ENCODE measurements at places on chromosomes 7 and 10.

DNA sequence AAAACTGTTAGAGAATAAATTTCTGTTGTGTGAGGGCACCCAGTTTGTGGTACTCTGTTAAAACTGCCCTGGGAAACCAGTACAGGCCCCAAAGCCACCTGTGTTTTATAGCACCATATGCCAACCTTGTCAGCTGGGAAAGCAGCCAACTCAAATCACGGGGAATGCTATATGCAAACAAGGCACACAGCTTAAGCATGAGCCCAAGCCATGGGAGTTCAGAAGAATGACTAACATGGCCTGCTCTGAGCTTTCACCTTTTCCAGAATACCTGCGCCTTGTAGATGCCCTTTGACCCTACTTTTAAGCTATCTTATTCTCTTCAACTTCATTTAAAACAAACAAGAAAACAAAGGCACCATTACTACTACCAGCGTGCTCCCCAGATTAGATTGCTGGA lies 5.5 kb upstream of the SLC25A13 start:
- no peak for DNase-seq

GRCh38 chr7:4054158-4054557 lies 627.9 kb upstream of the FOXK1 start:
- DNase-seq = no peak

GRCh38 chr10:69217119-69217754 lies 2.9 kb upstream of the HKDC1 start:
- DNase-seq = no peak

GRCh38 chr7:48046458-48046857 lies 11.1 kb downstream of the C7orf57 start:
- DNase-seq = no peak

GRCh38 chr10:9781666-9782065 lies 1236.0 kb upstream of the CELF2 start:
- DNase-seq = no peak

DNA sequence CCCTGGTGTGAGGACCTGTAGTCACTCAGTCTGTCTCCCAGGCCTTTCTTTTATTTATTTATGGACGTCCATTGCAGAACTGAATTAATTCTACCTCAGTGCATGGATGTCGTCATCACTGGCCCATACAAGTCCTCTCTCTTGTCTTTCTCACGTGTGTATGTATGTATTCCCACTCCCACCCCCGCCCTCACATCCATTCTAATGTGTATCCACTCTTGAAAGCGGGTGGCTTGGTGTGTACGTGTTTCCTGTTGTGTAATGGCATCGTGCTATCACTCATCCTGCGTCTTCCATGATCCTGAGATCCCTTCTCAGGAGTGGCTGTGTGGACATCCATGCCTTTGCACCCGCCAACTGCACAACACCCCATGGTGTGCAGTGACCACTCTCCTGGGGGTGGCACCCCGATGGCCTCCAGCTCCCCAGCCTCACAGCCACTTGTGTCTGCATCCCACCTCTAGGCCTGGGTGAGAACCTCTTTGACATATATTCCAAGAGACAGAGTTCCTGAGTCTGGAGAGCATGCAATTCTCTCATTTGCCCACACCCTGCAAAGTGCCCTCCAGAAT lies 3.0 kb upstream of the AOC1 start:
- peak; percentile 20 for DNase-seq

DNA sequence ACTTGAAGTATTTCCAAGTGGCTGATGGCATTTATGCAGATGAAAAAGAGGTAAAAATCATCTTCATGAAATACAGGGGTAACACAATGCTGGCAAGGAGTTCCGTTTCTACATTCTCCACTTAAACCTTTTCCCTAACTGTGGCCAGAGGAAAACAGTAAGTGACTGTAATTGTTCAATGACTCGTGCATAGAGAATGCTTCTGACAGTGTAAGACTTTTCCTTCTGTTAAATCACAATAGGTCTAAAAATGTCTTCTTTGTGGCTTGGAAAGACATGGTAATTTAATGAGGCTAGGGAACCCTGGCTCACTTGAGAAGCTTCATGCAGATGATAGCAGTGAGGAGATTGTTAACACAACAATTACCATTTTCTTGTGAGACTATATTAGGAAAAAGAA lies 50.3 kb upstream of the RSU1 start:
- DNase-seq = no peak

DNA sequence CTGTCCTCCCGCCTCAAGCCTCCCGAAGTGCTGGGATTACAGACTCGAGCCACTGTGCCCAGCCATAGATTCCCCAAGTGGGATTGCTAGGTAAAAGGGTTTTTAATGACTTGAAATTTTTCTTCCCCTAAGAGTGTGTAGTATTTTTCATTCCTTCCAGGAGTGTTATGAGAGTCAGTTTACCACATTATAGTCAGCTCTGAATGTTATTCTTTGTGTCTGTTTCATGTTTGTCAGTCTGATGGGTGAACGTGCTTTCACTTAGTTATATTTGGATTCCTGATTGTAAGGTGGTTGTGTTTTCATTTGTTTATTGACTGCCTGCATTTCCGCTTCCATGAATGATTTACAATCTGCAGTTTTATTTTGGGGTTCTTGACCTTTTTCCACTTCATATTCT lies 6.3 kb downstream of the ZNF212 start:
- no peak for DNase-seq

DNA sequence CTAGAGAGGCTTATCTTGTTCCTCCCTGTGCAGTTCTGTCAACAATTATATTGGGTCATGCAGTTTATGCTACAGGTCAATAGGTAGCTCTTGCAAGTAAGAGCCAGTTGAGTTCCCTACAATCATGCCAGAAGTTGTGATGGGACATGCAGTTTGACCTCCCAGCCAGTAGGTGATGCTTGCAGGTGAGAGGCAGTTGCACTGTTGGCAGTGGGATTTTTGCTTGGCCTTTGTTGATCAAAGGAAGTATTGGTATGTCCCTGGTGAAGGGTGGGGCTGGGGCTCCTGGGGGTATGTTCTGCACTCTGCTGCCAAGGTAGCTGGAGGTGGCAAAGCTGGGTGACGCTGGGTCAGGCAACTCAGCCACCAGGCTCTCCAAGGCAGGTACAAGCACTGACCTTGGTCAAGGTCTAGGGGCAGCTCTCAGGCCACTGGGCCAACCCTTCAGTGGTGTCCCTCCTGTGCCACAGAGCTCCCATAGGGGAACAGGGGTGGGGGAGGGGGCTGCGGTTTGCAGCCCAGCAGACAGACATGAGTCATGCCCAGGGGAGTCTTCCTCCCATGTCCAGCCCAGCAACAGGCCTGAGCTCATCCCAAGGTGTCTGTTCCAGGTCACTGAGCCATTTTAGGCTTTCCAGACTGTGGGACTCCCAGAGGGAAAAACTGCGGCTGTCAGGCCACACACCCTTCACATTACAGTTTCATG lies 43.3 kb downstream of the MEOX2 start:
- no peak for DNase-seq

- no peak for DNase-seq
Observed at GRCh38 chr7:119640861-119641260, 632.1 kb upstream of the KCND2 start.

- DNase-seq = peak; percentile 15
Observed at GRCh38 chr7:78769481-78770101, 683.9 kb downstream of the MAGI2 start.

GRCh38 chr7:4766666-4767519 lies 8.5 kb upstream of the AP5Z1 start:
- no peak for DNase-seq

DNA sequence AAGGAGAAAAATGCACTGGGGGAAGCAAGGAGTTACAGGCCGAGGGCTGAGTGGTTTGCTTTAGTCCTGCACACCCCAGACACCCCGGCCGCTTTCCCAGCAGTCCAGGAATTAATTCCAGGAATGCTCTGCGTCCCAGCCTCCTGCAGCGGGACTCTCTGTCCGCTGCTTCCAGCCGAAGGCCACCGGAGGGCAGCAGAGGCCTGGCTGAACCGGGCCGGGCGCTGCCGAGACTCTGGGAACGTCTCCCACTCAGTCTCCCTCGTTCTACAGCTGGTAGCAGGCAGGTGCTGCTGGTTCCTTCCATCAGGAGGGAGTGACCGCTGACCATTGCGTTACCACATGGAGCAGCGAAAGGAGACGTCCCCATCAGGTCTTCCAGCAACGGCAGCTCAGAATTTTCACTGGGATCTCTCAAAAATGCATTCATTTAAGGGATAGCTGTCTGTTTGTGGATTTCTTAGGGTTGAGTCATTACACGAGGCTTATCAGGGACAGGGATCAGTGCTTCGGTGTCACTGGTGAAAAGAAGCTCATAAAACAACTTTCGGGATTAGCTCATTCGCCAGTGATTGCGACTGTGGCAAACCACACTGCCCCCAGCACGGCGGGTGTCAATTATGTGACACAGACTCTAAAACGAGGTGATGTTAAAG lies 24.9 kb upstream of the PITRM1 start:
- peak; percentile 72 for DNase-seq

GRCh38 chr10:104035194-104036068 lies 50.2 kb downstream of the COL17A1 start:
- no peak for DNase-seq

- DNase-seq = no peak
Observed at GRCh38 chr7:41187322-41187721, 515.6 kb downstream of the INHBA start.

DNA sequence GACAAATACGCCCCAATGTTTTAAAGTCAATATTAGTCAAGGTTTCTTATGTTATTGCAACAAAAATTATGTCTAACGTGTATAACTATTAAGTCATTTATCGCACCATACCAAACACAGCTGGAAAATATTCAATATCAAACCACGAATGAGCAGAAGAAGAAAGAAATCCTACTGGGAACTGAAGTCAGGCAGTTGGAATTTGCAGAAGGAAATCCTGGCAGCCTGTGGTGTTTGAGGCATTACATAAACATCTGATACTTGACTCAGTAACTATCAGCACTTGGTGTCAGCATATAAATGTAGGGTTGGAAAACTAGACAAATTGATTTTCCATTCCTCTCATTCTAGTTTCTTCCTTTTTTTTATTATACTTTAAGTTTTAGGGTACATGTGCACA lies 83.4 kb upstream of the NUPR2 start:
- no peak for DNase-seq

- no peak for DNase-seq
Observed at GRCh38 chr10:77305650-77306632, 331.7 kb downstream of the KCNMA1 start.

GRCh38 chr7:37446371-37446770 lies 2.3 kb downstream of the ELMO1 start:
- no peak for DNase-seq

DNA sequence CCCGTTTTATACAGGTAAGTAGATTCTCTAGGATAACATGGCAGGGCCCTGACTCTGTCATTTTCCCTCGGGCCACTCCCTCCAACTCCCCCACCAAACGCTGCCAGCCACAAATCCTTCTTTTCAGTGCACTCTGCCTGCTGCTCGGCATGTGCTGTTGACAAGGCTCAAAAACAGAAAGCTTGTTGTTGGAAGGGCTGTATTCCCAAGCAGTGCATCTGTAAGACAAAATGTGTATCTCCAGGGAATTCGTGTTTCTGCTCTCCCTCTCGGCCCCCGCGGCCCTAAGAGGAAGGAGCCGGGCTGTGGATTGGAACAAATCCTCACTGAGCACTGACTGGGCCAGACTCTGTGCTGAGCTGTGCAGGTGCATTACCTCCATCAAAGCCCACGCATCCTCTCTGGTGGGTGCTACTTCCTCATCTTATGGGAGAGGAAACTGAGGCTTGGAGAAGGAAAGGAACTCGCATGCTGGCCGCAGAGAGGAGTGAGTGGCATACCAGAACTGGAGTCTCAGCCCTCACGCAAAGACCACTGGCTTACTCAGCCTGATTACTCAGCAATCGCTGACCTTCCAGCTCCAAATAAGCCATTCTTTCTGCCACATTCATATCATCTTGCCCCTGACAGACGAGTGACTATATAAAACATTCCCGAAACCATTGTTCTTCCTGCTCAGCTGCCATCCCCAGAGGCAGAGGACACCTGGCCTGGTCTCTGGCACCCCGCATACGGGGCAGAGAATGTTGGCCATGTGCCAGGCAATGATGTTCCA lies 33.5 kb upstream of the ENO4 start:
- no peak for DNase-seq

- no peak for DNase-seq
Observed at GRCh38 chr10:79188154-79188965, 119.6 kb downstream of the ZMIZ1 start.

DNA sequence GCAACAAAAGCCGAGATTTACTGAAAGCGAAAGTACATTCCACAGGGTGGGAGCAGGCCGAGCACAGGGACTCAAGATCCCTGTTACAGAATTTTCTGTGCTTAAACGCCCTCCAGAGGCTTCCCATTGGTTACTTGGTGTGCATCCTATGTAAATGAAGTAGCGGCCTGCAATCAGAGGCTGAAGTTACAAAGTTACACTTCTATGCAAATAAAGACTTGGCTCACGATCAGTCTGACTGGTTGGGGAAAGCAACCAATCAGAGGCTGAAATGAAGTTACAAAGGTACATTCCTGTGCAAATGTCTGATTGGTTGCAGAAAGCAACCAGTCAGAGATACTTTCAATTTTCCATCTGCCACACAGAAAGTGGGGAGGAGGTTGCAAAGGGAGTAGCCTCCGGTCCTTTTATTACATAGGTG lies 4.1 kb downstream of the ACBD7 start:
- peak; percentile 19 for DNase-seq

GRCh38 chr10:116437076-116437692 lies 9.5 kb downstream of the PNLIPRP3 start:
- DNase-seq = no peak

DNA sequence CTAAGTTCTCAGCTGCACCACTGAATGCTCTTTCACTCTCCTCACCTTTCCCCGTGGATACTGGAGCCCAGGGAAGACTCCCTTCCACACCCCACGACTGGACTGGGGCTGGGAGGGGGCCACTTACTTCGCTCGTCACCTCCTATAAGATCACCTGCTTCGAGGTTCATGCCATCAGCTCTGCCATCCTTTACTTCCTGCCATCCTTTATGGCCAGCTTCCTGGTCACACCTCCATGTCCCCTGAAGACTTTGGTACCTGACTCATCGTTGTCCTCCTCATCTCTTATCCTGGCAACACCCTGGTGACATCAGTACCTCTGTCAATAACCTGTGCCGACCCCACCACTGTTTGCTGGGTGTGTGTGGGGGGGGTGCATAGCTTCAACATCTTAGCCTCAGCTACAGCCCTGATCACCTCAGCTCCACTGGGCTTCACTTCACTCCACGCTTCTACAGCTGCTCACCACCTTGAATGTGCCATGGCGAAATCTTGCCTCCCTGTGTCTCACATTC lies 8.7 kb upstream of the VDAC2 start:
- DNase-seq = no peak

DNA sequence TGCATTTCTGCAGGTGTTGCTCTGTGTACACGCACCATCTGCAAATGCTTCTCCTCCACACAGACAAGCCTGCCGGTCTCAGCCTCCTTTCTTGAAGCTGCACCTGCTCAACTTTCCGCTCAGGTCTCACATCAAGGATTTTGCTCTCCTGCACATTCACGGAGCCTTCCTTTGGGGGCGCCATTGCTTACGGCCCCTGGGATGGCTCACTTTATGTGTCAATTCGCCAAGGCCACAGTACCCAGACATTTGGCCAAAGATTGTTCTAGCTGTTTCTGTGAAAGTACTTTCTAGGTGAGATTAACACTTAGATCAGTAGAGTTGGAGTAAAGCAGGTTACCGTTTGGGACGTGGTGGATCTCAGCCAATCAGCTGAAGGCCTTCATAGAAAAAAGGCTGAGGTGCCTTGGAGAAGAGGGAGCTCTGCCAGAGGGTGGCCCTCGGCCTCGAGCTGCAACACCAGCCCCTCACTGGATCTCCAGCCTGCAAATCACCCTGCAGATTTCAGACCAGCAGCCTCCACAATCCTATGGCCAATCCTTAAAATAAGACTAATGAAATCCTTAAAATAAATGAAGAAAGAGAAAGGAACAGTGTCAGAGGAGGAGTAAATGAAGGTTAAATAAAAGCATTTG lies 39.9 kb upstream of the PPP2R2D start:
- no peak for DNase-seq

- DNase-seq = no peak
Observed at GRCh38 chr7:152486968-152487367, 51.2 kb upstream of the KMT2C start.

All from head of caudate nucleus (tissue), 42 donors.